Glomerular endothelial cell (primary cell): ENCODE measurements at places on chromosomes 16 and 17.
A peak's percentile ranks its signal among the peaks of the same experiment; 100 is the strongest.

GRCh38 chr16:57643147-57643874, 14.9 kb downstream of the ADGRG1 start:
- DNase-seq, result no peak

GRCh38 chr17:77374170-77374936, 233.6 kb downstream of the SEC14L1 start:
- DNase-seq, result peak; percentile 41

DNA sequence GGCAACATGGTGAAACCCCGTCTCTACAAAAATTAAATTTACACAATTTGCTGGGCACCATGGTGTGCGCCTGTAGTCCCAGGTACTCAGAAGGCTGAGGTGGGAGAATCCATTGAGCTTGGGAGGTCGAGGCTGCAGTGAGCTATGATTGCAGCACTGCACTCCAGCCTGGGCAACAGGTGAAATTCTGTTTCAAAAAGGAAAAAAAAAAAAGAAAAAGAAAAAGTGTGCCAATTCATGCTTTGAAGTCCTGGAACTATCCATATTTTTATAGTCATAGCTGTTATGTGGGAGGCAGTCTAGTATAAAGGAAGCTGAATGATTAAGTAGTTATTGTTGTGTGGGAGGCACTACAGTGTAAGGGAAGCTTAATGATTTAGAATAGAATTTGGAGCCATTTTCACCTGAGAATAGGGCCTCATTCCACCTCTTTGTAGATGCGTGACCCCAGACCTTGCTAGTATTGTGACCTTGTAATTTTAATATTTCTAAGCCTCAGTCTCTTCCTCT, 31.6 kb downstream of the IQCK start:
- DNase-seq, result no peak

GRCh38 chr16:59698346-59699020, 964.4 kb upstream of the GOT2 start:
- no peak for DNase-seq

DNA sequence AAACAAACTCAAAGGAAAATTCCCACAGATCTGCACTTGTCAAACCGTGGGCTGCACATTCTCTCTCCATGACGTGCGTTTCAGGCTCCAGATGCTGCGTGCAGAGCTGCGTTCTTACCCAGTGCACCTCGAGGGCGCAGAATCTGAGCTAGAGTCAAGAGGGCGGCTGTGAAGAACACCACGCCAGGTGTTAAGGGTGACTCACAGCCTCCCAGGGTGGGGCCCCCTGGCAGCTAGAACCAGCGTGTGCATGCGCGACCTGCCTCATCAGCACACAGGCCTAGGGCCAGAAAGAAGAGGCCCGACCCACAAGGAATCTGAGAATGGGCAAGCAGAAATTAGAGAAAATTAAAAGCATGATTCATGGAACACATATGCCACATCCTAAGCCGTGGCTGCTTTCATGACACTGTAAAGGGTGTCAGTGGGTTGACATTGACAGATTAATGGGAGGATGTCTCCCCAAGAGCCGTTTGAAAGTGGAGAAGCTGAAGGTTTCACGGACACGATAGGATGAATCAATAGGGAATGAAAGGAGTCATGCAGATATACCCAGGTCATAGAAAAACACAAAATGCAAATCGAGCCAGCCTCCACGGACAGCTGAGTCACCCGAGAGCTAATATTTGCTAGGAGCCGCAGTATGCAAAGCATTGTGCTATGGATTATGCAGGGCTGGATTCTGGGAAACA, 29.0 kb downstream of the MARCHF10 start:
- DNase-seq, result no peak
